Activated CD4-positive, CD25-positive, alpha-beta regulatory T cell (primary cell): ENCODE measurements at places on chromosomes 1 and 21.

DNA sequence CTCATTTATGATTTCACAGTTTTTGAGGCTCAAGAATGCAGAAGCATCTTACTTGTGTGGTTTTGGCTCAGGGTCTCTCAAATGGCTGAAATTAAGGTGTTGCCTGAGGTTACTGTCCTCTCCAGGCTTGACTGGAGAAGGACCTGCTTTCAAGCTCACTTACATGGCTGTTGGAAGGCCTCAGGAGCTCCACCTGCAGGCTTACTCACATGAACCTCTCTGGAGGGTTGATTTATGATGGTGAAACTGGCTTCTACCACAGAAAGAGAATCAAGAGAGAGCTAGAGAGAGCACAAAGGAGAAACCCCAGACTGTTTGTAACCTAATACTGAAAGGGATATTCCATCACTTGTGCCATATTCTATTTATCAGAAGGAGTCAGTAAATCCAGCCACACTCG lies 6.2 kb upstream of the KCNK2 start:
- DNase-seq = no peak

DNA sequence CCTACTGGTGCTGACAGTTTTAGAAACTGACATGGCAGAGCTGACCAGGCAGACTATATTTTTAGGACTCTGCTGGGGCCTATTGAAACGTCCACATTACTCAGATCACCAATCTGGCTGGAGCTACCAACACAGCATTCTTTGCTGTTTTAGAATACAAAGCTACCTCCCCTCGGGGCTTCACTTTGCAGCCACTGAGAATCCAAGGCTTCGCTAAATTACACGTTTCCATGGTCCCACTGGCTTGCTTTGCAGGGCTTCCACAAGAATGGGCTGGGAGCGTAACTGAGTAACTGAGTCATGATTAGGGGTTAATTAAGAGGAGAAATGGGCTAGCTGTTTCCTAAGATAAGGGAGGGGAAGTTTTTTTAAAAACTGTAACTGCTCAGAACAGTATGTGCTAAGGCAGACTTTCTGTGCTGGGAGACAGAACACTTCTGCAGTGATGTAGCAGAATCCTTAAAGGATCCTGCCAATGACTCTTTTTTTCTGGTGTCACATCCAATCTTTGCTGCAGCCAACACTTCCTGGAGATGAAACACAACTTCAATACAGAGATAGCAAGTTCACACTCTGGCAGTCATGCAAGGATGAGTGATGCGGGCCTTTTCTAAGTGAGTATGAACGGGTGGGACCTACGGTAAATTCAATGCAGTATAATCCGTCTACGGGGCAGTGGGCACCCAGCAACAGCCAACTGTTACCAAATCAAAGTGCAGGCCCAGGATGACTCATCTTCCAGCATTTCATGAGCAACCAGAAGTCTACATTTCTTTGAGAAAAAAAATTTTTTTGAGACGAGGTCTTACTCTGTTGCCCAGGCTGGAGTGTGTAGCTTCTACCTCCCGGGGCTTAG lies 21.5 kb downstream of the NDUFS5 start:
- no peak for DNase-seq

DNA sequence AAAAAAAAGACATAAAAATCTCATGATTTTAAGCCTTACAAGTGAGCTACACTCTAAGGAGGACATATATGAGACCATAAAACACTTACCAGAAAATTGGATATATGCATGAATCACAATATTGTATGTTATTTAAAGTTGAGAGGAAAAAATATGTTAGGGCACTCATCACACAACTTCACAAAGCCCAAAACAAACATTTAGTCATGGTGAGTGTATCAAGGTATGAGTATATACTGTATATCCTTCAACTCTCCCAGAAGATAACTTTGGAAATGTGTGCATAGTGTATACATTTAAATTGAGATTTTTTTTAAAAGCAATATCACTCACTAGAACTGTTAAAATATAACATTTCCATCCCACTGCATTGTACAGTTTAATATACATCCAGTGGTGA lies 259.3 kb downstream of the SRGAP2C start:
- DNase-seq = no peak

DNA sequence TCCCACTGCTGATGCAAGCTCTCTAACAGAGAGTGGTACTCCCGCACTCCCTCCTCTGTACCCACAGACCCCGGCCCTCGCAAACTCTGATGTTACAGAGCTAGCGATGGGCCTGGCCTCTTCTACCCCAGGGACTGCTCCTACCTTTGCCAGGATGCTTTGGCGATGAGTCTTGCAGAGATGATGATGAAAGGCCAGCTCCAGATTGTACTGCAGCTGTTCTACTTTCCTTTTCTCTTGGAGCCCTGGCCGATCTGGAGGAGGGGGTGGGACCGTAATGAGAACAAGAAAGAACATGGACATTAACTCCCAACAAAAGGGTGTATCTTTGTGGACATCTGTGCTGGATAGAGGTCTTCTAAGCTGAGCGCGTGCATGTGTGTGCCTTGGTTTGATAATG lies 6.0 kb upstream of the LINGO4 start:
- DNase-seq = no peak

GRCh38 chr1:1373815-1374588 lies 1.0 kb downstream of the AURKAIP1 start:
- no peak for DNase-seq
